Heart left ventricle (tissue), 16 donors: ENCODE measurements at places on chromosomes 3 and 15. TPM values are rescaled to one million over a fixed set of nuclear protein-coding genes. Genes with fewer than 3 reads are reported as not detected.
A peak's percentile ranks its signal among the peaks of the same experiment; 100 is the strongest.

- no peak for DNase-seq
These were observed 1105.4 kb downstream of the TUSC7 start for GRCh38 chr3:117814975-117815374.

The CHRNA7 gene
- total RNA-seq, result 0.81 TPM

The REC114 gene
- total RNA-seq, result 0.82 TPM

DNA sequence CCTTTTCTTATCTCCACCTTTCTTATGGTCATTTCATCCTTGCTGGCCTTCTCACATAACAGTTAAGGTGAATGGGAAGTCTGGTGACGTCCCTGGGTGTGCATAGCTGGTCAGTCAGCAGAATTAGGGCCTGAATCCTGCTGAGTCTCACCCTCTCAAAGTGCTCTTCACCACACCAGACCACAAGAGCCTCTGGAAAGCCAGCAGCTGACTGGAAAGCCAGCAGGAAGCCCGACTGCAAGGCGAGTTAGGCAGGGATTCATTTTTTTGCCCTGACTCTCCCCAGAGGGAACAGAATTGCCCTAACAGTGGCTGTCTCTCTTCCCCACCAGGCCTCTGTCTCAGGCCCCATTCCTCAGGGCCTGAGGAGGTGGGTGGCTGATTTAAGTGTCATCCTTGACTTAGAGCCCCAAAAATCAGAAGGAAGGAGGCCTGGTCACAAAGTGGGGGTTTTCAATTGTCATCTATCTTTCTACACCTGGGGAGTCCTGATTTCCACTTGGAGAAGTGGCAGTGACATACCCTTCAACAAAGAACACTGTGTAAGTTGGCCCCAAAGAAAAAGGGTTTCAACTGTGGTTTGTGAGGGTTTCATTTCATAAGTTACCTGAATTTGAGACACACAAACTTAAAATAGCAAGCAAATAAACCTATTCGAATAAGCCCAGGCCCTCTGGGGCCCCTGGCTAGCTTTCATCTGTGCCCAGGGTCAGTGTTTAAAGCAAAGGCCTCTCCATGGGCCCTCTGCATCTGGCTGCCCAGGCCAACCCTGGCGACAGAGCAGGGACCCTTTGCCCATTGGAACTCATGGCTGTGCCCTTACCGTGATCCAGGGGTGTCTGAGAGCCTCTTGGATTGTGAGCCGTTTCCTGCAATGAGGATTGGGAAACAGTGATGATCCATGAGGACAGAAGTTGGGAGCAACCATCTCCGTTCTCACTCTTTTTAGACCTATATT, 90.5 kb upstream of the HERC1 start:
- no peak for DNase-seq

- DNase-seq, result no peak
These were observed 36.7 kb downstream of the SLC28A1 start for GRCh38 chr15:84921121-84921520.

The FAM174B gene
- total RNA-seq, result 9.6 TPM

- DNase-seq, result no peak
These were observed 441.1 kb upstream of the MDFIC2 start for GRCh38 chr3:70753572-70753971.

- no peak for DNase-seq
These were observed 169.3 kb downstream of the DPH6 start for GRCh38 chr15:35376707-35377106.

DNA sequence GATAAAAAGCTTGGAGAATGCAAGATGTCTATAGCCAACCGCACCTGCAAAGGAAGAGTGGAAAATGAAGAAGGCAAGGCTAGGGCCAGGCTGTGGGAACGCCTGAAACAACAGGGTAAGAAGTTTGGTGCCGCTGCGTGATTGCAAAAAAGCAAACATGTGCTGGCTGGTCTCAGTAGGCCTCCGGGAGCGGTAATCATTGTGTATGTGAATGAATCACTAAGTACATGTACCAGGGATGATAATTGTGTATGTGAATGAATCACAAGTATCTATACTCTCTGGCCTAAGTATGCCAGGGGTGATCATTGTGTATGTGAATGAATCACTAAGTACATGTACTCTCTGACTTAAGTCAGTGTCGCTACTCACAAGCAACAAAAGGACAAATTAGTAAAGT, 40.3 kb upstream of the PARL start:
- no peak for DNase-seq

DNA sequence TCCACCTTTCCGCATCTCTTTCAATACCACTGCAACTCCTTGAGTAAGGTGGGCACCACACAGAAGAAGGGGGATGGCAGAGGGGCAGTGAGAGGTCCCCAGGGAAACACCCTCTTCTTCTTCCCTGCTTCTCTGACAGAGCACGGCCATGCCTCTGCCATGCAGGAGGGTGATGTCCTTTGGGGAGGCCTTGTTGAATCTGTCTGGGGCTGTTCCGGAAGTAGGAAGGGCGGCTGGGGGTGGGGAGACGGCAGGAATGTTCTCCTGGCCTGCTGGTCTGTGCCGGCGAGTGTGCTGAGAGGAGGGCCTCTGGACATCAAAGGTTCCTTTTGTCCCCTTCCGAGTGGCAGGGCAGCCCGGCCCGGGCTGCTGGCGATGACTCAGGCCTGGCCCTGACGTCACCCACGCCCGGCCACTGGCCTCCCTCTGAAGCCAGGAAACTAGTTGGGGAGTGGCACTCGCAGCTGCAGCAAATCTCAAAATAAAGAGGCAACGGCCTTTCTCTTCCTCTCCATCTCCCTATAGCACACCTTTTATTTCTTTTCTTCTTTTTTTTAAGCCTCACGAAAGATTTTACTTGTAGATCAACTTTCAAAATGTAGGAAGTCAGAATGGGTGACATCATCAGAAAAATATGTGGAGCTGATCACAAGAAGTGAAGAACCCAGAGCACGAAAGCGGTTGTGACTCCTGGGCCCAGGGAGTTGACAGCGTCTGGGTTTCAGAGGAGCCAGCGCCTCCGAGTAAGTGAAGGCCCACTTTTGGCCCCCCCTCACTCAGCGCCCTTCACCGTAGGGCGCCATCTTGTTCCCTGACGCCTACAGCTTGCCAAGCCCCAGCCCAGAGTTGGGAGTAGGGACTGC, at the start of gene ZBTB38:
TSS of gene ZBTB38 (plus strand) at position 443 of the 863 bp plus-strand sequence. CDS start 73,885 bp downstream, outside the sequence.
- DNase-seq, result peak; percentile 91

DNA sequence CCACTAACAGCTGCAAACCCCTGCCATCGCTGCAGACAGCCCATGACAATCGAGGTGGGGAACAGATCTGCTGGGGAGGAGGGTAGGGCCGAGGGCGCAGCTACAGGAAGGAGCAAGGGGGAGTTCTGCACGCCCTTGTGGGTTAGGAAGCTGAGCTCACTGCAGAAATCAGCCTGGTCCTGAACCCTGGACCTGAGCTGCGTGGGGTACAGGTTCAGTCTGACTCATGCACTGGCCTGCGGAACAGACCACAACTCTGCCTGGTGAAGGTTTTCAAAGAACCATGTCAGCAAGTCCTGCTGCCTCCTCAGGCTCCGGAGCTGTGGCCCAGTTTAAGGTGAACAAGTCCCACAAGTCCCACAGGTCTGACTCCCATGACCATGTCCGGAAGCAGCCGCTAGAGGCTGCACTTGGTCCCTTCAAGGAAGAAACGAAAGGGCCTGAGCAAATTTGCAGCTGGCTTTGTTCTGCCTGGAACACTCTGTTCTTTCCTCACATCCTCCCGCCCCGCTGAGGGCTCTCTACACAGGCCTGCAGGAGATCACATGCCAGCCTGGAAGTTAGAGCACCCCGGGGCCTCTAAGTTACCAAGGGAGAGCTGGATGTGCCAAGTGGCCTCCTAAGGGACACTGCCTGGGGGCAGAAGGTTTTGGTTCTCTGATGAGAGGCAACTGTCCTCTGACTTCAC, 49.4 kb upstream of the AKAP13 start:
- DNase-seq, result peak; percentile 87

DNA sequence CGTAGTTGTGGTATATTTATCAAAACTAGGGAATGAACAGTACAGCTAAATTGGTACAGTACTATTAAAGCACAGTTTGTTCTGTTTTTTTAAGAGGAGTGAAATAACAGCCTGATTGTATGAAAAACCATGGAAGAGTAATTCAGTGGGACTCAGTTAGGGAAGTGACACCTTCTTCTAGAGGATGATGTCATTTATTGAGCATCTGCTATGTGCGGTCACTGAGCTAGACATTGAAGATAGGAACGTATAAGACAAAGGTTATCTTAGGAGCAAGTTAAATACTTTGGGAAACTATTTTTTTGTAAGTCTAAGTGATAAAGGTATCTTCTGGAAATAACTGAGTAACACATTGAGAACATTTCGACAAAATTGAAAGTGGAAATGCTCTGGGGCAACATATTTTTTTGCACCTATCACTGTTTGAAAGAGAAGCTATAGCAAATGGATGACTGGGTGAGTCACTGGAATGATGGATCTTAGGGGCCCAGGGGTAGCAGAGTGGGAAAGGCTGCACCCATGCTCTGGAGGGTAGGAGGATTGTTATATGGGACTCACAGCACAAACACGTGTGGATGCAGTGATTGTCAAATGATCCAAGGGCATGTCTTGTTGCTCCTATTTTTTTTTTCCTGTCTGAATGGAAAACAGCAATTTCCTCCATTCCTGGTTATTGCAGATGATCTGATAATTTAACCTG, 43.0 kb downstream of the OXNAD1 start:
- DNase-seq, result no peak

The TGM4 gene
- total RNA-seq, result not detected

DNA sequence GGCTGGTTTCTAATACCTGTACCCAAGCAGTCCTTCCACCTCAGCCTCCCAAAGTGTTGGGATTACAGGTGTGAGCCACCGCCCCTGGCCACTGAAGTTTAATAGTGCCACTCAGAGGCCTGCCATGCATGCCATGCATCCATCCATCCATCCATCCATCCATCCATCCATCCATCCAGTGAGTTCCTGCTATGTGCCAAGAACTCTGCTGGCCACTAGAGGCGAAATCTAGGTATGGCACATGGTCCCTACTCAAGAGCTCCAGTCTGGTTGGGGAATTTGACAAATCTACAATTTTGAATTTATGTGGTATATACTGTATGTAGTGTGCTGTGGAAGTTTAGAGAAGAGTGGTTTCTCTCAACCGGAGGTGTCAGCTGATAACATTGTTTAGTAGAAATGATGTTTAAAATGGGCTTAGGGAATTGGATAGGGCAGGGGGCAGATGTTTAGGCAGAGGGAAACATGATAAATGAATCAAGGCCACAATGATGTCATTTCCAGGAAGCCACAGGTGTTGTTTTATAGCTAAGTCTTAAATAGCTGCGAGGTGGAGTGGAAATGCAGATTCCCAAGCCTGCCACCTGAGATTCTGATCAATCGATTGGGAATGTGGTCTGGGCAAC, 384.4 kb upstream of the C2CD4B start:
- DNase-seq, result no peak

DNA sequence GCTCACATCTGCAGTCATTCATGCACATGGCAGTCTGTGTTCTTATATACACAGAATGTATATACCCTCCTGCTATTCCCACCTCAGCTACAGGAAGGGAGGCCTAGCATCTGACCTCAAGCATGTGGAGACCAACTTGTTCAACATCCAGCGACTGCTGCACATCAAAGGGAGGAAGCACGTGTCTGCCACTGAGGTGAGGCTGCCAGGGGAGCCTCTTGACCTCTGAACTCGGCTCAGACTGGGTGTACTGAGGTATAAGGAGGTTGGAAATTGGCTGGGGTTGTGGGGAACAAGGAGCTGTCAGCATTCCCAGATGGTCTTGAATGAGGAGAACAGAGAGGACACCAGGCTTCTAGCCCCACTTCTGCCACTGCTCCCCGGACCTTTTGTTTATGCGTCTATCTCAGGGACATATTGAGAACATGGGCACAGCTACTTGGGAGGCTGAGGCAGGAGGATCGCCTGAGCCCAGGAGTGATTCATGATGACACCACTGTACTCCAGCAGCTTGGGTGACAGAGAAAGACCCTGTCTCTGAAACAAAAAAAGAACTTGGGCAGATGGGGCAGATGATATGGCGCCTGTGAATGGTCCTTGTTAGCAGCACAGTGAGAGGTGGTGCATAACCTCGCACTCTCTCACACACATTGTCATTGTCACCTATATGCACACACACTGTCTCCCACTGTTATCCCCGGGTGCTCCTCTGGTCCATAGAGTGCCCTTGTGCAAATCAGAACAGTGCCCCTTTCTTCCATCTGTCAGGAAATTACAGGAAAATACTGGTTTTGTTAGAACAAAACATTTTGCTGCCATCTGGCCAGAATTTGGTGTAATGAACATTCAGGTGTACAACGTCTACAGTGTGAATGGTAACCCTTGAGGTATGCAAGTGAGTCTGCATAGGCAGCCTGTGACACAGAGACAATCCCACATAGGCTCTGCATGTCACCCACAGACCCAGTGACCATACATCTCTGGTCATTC, 5.4 kb downstream of the VILL start:
- DNase-seq, result no peak

- no peak for DNase-seq
These were observed 168.6 kb downstream of the STT3B start for GRCh38 chr3:31701286-31701685.

DNA sequence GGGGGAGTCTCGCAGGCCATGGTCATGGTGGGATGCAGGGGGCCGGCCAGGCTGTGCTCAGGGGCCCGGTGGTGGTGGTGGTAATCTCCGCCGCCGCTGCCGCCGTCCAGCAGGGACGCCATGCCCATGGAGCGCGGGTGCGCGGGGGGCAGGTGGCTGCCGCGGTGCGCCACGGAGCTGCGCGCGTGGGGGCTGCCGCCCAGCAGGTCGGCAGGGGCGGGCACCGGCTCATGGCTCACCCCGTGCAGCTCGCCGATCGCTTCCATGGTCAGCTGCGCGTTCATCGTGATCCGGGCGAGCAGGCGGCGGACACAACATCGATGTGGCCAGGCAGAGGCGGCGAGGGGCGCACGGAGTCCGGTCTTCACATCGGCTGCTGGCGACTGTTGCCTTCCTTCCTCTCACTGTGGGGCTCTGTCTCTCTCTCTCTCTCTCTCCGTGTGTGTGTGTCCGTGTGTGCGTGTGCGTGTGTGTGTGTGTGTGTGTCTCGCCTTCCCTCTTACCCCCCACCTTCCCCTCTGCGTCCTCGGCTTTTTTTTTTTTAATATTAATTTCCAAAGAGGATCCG, 451 bp downstream of the ONECUT1 start:
- DNase-seq, result no peak

DNA sequence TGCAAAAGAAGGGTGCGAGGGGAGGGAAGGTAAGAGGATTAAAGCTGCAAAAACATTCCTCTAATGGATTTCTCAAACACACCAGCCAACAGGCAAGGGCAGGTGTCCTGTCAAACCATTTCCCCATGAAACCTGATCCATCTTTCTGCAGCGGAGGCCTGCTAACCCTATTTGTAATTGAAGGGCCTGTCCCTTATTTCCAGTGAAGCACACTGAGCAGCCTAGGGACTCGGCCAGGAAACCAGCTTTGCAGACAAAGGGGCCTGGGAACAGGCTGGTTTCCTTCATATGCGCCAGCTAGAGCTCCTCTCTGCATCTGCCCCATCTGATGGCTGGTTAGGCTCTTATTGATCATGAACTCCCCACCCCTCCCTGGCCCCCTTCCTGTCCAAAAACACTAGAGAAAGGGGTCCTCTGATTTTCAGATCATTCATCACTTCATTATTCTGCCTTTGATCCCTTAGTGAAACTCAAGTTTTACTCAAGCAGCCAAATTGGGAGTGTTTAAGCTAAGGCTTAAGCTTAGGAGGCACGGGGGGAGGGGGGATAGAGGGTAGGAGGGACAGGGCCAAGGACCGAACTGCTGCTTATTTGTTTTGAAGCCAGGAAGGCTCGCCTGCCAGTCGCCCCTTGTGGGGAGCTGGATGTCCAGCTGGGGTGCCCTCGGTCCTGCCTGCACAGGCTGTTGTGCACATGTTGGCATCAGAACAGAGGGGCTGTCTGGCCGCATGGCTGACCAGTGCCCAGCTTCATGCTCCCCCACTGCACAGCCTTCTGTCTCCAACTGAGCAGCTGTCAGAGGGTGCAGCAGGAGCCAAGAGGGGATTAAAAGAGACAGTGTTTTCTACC, 53.1 kb downstream of the BOC start:
- no peak for DNase-seq

GRCh38 chr3:160450846-160451245, 1.3 kb upstream of the TRIM59 start:
- DNase-seq, result no peak
